ENCODE measurements at places on chromosomes 2 and 18.

GRCh38 chr2:23452372-23452771 is 67.4 kb downstream of the KLHL29 start:
- no peak for DNase-seq

DNA sequence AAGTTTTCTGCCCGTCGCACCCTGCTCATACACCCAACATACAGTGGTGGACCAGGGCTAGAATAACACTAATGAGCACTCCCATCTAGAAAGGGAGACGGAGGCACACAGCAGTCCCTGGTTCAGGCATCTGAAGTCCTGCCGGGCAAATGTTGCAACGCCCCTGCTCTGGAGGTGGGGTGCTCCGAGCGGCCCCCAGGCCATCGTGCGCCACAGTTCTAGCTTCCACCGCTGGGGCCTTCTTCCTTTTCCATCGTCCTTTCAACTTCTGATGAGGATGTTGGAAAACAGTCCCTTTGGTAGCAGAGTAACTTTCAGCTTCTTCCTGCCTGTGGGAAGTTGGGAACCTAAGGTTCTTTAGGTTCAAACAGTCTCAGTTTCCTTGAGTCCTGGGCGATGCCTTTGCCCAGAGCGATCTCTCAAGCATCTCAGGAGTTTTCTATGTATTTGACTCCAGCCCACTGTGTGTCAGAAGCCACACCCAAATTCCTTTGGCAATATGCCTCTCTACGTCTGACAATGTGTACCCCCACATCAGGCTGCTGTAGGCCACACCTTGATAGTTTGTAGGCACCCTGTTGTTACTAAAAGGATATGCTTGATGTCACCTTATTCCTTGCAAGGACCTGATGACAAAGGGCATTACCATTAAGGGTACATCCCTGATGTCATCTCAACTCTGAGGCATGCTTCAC is 258.8 kb downstream of the GLI2 start:
- no peak for DNase-seq

DNA sequence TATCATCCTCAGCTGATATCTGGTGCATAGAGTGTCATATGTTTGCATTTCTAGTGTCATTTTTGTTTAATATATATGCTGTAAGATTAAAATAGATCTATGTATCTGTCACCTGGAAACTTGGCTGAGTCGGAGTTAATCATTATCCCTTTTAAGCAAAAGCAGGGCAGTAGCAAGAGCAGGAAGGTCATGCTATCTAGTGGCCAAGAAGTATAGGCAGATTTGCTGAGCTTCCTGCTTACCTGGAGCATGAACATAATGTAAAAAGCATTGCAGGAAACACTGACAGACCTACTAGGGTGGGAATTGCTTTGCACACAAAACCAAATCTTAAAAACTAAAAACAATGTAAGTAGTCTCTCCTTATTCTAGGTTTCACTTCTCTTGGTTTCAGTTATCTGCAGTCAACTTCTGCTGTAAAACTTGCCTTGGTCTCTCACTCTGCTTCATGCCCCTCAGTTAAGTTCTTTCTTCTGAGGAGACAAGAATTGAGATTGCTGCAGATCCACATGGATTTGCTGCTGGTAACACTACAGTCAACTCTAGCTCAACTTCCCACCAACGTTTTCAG is 295.3 kb downstream of the CDH7 start:
- DNase-seq, result no peak

- peak; percentile 4 for DNase-seq
These were observed 602 bp upstream of the ADAM17 start for GRCh38 chr2:9556121-9556743.

DNA sequence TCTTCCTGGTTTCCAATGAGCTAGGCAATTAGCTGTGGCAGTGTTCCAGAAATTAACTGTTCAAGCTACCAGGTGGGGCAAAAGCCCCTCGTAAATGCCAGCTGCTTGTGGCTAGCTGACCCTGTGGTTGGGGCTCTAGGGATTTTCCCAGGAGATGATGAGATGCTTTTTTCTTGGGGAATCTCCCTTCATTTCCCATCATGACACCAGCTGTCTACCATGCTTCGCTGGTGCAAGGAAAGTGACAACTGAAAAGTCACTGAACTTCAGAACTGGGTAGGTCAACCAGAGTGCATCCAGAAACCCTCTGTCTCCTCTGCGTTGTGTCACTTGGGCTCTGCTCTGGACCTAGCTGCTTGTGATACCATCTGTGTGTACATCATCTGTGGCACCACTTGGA is 386.5 kb upstream of the DCC start:
- no peak for DNase-seq

GRCh38 chr2:147311058-147311430 is 533.8 kb upstream of the ACVR2A start:
- DNase-seq, result no peak

GRCh38 chr2:33246432-33246831 is 230.0 kb upstream of the RASGRP3 start:
- DNase-seq, result no peak

GRCh38 chr18:41371156-41372045 is 583.6 kb upstream of the PIK3C3 start:
- DNase-seq, result no peak

- no peak for DNase-seq
These were observed 34.5 kb downstream of the FARP2 start for GRCh38 chr2:241390301-241391206.

GRCh38 chr2:15640261-15640711 is 48.6 kb downstream of the DDX1 start:
- no peak for DNase-seq

DNA sequence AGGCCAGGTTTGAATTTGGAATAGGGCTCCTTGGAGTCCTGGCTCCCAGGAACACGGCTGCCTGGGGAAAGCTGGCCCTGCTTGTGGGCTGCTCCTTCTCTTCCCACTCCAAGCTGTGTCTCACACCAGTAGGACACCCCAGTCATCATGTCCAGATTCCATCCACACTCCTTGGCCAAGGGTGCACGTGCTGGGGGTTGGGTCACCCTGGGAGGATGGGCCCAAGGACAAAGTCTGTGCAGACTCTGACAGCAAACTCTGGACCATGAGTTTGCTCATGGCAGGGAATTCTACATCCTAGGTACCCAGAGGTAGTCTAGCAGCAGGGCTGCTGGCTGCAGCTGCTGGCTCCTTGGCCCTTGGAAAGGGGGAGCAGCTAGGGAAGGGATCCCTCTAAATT is 102.4 kb upstream of the EPAS1 start:
- DNase-seq, result no peak

GRCh38 chr2:38254796-38255195 is 122.3 kb downstream of the ATL2 start:
- DNase-seq, result no peak

DNA sequence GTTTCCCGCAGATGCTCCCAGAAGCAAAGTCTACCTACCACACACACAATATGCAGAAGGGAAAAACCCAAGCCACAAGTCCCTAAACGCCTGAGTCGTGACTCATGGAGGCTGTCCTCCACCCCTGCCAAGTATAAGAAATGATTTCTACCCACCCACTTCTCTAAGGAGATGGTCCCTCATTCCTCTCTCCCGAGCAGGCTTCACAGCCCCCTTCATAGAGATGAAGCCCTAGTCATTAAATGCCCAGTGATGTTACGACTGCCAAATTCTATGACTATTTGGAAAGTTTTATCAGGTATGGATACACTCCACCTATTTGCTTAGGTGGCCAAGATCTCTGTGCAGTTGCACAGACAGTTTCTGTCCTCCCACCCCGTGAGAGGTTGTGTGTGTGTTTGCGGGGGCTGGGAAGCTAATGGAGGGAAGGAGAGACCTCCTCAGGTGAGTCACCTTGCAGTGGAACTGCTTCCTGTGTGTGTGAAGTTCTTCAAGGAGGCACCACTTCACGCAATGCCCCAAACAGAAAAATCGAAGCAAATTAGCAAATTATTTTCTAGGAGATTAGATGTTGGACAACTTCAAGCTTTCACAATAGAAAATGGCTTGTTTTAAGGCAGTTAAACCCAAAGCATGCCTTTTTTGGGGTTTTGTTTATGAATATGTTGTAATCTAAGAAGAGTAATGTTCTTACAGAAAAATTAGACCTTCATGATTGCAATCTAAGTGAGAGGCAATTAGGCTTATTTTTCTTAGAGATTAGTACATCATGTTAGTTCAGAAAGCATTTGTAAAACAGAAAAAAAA is 175.2 kb downstream of the TGIF1 start:
- no peak for DNase-seq

GRCh38 chr18:21054252-21054821 is 57.3 kb downstream of the ROCK1 start:
- DNase-seq, result no peak

DNA sequence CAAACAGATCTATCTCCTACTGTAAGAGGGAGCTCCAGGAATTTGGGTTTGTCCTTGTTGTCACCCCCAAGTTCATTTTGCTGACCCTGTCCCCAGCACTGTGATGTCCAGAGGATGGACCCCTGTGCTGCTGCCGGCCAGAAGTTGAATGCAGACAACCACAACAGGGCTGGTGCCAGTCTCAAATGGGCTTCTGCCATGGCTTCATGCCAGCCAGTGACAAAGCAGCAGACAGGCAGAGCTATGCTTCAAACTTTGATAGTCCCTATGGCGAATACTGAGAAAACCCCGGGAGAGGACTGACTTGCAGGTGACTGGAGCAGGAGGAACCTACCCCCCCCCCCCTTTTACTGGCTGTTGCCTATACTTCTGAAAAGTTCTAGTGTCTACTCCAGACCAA is 3.2 kb downstream of the SMAD7 start:
- no peak for DNase-seq

DNA sequence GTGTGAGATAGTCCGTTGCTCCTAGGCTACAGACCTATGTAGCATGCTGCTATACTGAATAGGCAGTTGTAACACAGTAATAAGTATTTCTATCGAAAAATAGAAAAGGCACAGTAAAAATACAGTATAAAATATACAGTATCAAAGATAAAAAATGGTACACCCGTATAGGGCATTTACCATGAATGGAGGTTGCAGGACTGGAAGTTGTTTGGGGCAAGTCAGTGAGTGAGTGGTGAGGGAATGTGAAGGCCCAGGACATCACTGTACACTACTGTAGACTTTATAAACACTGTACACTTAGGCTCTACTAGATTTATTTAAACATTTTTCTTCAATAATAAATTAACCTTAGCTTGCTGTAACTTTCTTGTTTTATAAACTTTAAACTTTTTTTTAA is 3.5 kb downstream of the MAP3K20 start:
- DNase-seq, result no peak

DNA sequence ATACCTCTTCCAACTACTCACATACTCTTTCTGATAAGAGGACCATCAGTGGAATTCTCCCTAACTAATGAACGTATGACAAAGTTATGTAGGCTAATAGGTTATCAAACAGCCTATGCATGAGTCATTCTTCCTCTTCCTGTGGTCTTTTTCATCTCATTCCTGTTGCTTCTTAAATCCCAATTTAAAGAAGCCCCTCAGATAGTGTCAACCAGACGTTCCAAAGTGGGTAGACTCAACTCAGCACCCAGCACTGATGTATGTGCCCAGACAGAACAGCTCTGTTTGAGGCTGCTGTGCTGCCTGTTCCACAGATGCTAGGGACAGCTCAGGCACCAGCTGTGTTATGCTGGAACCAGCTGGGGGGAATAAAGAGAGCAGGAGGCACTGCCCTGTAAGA is 52.6 kb downstream of the CXCR4 start:
- no peak for DNase-seq

DNA sequence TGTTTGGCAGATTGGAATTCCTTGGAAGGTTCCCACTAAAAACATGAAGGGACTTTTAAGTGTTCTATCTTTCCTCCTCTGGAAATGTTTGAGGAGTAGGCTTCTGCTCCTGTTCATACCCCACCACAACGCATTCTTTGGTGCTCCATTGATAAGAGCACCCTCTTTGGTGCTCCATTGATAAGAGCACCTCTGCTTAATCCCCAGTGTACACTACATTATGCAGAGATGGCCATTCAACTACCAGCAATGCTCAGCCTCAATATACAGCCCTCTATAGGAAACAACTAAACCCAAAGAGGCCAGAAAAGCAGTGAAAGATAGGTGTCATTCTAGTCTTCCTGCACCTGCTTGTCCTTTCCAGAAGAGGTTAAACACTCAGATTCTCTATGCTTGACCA is 1.8 kb upstream of the CHAC2 start:
- DNase-seq, result no peak

- DNase-seq, result no peak
These were observed 285.4 kb upstream of the HS6ST1 start for GRCh38 chr2:128604045-128604444.

GRCh38 chr2:181106789-181107627 is 126.6 kb downstream of the UBE2E3 start:
- no peak for DNase-seq

GRCh38 chr2:238483021-238483420 is 56.3 kb downstream of the ASB1 start:
- DNase-seq, result no peak

- DNase-seq, result no peak
These were observed 50.1 kb downstream of the SPRED2 start for GRCh38 chr2:65382323-65382722.

GRCh38 chr2:188443207-188443606 is 151.5 kb downstream of the GULP1 start:
- DNase-seq, result no peak

GRCh38 chr2:152585830-152586484 is 131.3 kb downstream of the PRPF40A start:
- DNase-seq, result no peak

DNA sequence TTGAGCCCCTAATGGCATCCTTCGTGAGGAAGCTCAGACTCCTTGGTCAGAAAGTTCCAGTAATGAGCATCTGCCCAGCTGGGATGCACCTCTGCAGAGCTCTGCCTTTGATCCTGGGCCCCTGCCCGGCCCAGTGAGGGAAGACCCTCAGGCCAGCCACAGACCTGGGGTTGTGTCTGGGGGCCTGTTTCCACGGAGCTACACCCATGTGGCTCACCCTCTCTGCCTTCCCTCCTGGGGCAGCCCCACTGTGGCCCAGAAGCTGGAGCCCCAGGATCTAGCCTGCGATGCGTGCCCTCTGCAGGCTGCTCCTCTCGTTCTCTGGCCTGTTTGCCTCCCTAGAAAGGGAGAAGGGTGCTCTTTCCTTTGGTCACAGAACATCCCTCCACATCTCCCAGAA is 9.8 kb downstream of the KCNF1 start:
- no peak for DNase-seq

GRCh38 chr2:200748779-200749178 is 62.9 kb upstream of the BZW1 start:
- no peak for DNase-seq

- no peak for DNase-seq
These were observed 15.7 kb downstream of the CNDP2 start for GRCh38 chr18:74511823-74512222.

DNA sequence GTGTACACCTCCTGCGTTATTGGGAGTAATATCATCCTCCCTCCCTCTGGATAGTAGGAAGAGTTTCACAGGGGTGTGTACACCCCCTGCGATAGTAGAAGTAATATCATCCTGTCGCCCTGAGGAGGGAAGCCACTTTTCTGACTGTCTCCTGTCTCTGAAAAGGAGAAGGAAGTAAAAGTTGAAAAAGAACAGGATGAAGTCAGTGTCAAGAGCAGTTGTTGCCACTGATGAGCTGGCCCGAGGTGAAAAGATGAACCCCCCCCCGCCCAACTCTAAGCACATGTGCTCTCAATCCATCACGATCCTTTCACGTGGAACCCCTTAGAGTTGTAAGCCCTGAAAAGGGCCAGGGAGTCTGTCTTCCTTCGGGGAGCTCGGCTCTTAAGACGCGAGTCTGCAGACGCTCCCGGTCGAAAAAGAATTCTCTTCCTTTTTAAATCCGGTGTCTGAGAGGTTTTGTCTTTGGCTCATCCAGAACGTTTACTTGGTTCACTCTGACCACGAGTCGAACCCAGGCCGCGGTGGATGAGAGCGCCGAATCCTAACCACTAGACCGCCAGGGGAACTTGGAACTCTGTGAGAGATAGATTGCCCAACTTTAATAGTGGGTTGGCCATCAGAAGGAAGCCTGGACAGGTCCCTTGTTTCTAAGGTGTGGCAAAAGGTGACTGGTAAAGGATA is 22.4 kb upstream of the NAGK start:
- no peak for DNase-seq

- no peak for DNase-seq
These were observed 78.1 kb upstream of the KIF5C start for GRCh38 chr2:148796735-148797512.
